Muscle of back (tissue), 13 donors: ENCODE measurements at places on chromosomes 7 and 10.
A peak's percentile ranks its signal among the peaks of the same experiment; 100 is the strongest.

- no peak for DNase-seq
Measured at GRCh38 chr7:36863901-36864701, 139.8 kb upstream of the AOAH start.

DNA sequence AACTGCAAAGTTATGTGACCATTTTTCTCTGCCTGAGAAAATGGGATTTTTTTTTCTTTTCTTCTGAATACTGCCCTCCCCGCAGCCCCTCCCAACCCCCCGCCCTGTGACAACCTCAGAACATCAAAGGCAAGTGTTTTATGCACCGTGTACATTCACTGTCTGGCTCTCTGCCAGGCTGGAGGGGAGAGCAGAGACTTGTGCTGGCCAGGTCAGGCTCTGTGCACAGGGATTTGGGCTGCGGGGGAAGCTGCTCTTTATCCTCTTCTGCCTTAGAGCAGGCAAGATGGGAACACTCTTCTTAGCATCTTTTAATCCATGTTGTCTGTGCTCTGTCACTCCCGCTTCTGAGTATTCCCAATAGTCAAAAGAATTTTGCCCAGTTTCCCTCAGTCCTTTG lies 195.1 kb downstream of the CCSER2 start:
- DNase-seq = no peak

DNA sequence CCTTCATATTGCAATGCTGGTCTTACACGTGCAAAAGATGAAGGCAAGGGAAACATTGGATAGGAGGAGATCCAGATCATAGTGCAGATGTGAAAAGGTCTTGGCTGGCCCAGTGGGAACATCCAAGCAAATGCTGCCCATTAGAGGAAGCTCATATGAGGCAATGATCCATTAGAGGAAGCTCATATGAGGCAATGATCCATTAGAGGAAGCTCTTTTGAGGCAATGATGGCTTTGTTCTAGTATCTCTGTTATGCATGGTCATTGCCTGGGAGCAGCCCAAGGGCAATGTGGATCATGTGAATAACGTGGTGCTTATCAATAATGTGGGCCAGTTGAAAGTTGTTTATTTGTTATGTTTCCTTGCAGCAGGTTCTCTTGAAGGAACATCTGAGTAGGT lies 37.8 kb downstream of the STEAP4 start:
- DNase-seq = no peak

- no peak for DNase-seq
Measured at GRCh38 chr10:45373003-45373575, 927 bp upstream of the ALOX5 start.

GRCh38 chr10:129702605-129703004 lies 235.6 kb downstream of the MGMT start:
- DNase-seq = no peak

- DNase-seq = no peak
Measured at GRCh38 chr7:30735631-30736030, 16.3 kb upstream of the INMT start.

GRCh38 chr10:108005627-108006026 lies 841.1 kb upstream of the SORCS1 start:
- DNase-seq = no peak

GRCh38 chr7:101299511-101300464 lies 21.8 kb downstream of the IFT22 start:
- DNase-seq = peak; percentile 13

DNA sequence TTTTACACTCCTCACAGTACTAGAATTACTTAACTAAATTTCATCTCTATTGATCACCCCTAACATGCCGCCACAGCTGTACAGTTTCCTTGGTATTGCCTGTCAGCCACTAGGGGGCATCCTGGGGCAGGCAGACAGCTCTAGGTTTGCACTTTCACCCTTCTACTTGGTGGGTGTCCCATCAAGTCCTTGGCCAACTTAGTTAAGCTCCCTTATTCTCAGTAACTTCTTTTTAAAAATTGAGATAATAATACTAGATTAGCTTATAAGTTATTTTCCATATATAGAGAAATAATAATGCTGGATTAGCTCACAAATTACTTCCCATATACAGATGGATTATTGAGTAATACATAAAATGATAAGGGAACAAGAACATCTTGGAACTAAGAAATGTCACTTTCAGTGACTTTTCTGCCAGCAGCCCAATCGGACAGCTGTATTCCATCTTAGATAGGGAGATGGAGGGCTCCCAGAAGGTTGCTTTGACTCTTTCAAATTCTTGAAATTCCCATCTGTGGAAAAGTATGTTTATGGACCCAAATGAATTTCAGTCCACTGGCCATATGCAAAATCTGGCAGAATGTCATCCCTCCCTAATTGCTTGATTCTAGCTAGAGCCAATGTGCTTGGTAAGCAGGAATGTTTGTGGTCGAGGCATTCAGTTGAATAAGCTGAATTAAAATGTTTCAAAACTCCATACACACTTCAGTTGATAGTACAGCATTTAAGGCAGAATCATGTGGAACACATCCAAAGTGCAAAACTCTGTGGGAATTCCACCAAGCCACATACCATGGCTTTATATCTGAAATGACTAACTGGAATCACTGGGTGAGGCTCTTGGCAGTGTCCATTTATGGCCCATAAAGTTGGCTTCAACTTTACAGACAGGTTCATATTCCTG lies 309.7 kb downstream of the CSTF2T start:
- peak; percentile 23 for DNase-seq

GRCh38 chr7:113804475-113805095 lies 114.2 kb downstream of the PPP1R3A start:
- no peak for DNase-seq

- DNase-seq = no peak
Measured at GRCh38 chr10:86252556-86252955, 114.0 kb downstream of the GRID1 start.

GRCh38 chr7:101784292-101785127 lies 32.9 kb upstream of the CUX1 start:
- DNase-seq = no peak

DNA sequence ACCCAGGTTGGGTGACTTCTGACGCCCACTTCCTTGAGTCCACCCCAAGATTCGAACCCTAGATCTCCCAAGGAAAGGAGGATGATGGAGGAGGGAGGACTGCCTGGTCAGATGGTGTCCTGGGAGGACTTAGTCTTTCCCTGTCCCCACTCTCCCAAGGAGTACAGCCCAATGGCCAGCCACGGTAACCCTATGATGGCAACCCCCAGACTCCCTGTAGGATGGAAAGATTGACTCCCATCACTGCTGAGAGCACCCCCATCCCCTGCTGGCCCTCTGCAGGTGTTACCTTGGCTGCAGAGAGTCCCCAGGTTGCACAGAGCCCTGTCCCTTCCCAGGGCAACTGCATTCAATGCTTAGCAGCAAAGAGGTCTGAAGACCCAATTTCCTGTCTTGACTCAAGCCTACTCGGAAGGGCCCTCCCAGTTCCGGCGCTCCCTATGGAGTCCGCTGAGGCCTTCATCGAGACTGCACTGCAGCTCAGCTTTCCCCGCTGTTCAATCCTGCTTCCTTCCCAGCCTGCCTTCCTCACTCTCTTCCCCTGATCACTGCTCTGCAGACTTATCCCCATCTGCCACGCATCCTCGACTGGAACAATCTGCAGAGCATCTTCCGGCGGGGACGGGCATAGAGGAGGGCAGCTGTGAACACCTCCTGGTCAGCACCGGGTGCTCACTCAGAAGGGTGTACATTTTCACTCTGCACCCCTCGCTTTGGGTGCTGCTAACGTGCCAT lies 50.8 kb upstream of the OCM2 start:
- DNase-seq = no peak

- no peak for DNase-seq
Measured at GRCh38 chr7:148256433-148256832, 334.1 kb upstream of the C7orf33 start.

DNA sequence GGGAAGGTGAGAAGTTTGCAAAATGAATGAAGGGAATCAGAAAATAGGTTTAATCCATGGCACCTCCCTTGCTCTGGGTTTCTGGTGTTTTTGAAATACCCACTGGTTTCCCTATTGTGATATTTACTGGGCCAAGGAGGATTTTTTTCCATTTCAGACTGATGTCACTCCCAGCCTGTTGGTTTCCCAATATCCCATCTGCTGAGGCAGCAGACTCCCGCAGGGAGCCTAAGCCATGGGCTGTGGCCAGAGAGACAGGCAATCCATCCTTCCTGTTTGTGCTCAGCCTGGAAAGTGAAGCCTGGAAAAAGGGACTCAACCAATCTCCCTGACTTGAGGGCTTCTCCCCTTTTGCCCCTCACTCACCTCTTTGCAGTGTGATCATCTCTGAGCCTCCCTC lies 22.8 kb downstream of the FAM107B start:
- DNase-seq = peak; percentile 93

GRCh38 chr7:7799138-7799537 lies 80.7 kb upstream of the RPA3 start:
- DNase-seq = no peak

DNA sequence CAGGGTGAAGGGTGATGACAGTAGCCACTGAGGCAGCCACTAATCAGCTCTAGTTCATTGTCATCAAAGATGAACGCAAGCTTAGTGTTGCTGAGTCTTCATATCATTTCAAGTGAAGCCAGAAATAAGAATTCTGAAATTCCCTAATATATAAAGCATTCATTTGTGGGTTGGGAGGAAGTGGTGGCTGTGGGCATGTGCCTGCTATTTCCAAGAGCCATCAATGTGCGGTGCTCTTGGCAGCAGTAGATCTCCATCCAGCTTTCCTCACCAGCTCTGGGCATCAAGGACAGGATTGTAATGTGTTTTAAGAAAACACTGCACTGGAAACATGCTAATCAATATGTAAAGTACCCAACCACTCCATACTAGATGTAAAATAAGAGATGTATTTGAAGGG lies 202.5 kb upstream of the AHR start:
- DNase-seq = no peak

GRCh38 chr7:2527505-2528467 lies 8.2 kb downstream of the LFNG start:
- DNase-seq = no peak

- peak; percentile 80 for DNase-seq
Measured at GRCh38 chr7:67738958-67739357, 742.3 kb downstream of the TYW1 start.

DNA sequence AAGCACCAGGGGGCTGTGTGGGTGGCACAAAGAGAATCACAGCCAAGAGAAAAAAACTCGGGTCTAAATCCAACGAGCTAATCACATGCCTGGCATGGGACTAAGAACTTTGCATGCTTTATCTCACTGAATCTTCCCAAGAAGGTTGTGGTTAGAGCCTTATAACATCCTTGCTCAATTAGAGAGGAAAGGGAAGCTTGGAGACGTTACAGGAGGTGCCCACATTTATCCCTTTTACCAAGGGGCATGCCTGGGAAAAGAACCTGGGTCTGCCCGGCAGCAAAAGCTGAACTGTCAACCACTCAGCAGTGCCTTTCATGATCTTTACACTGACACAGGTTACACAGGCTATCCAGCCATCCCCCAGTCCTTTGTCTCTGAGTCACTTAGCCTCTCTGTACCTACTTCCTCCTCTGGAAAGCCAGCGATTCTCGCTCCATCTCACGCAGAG lies 190.1 kb downstream of the PRPF18 start:
- DNase-seq = no peak
